DND-41 (cell line): ENCODE measurements at places on chromosomes 2 and 18.

GRCh38 chr2:104932243-104932642 is 78.3 kb downstream of the POU3F3 start:
- H3K4me3 ChIP-seq, result no peak overlapping the region
- H3K4me1 ChIP-seq, result no peaks in the 10 kb centered on the region
- no peak for DNase-seq
- no peak overlapping the region for H3K27ac ChIP-seq
- H3K27me3 ChIP-seq, result peaks cover 3% of the 10 kb centered on the region

GRCh38 chr2:10700078-10700803 is 10.5 kb upstream of the NOL10 start:
- H3K27me3 ChIP-seq, result no peaks in the 10 kb centered on the region
- H3K4me3 ChIP-seq, result no peak overlapping the region
- no peaks in the 10 kb centered on the region for H3K36me3 ChIP-seq
- no peak overlapping the region for H3K27ac ChIP-seq
- H3K4me1 ChIP-seq, result no peaks in the 10 kb centered on the region
- no peak for DNase-seq

GRCh38 chr2:23499439-23499838 is 114.5 kb downstream of the KLHL29 start:
- no peak overlapping the region for H3K27ac ChIP-seq
- H3K36me3 ChIP-seq, result no peaks in the 10 kb centered on the region
- peaks cover 19% of the 10 kb centered on the region for H3K4me1 ChIP-seq
- no peak for DNase-seq
- no peak overlapping the region for H3K4me3 ChIP-seq

DNA sequence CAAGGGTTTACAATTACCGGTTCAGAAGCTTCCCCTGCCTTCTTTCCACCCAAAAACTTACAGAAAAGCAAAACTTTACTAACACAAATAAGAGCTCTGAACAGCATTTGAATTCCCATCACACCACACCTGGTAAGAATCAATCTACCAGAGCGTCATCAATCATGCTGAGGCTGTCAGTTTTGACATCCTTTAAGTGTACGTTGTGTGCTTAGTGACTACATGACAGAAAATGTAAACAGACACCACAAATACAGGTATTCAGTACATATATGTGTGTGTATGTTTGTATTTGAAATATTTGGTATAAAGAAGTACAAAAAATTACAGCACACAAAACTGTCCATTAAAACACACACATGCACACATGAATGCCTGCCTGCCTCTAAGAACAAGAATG is 523.5 kb downstream of the TMEM182 start:
- no peak overlapping the region for H3K4me3 ChIP-seq
- H3K27me3 ChIP-seq, result no peaks in the 10 kb centered on the region

GRCh38 chr2:112055730-112056625 is 909 bp downstream of the TMEM87B start:
- peaks cover 6% of the 10 kb centered on the region; the same call in 1 of the 2 replicates for H3K36me3 ChIP-seq
- peaks cover 25% of the 10 kb centered on the region for H3K4me1 ChIP-seq
- H3K4me3 ChIP-seq, result peak overlapping the region; percentile 45
- peak overlapping the region; percentile 88 for H3K27ac ChIP-seq

DNA sequence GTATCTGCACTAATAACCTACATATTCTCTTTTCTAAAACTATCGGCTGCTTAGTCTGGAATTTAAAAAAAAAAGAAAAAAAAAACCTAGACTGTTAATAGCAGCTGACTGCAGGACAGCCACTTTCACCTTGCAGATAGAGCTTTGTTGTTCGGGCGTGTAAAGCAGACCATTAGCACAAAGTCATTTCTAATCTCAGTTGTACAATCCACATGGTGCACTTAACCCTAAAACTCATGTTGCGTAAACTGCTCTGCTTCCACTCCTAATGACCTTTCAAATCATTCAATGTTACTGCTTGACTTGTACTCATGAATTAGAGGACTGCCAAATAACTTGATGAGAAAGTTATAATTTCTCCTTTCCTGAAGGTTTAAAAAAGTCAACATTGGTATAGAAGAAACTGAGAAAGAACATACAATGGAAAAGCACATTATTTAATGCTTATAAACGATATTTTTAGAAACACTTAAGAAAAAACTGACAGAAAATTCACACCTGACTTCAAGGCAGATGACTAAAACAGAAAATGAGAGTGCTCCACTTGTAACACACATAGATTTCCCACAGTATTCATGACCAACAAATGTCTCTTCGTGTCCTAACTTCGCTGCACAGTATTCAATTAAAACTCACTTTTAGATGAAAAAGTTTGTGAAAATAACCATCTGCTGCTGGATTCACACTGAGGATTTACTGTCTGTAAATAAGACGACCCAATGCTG is 2.6 kb downstream of the CDH2 start:
- no peaks in the 10 kb centered on the region for H3K27me3 ChIP-seq
- peak overlapping the region; percentile 0; the same call in 1 of the 2 replicates for H3K4me3 ChIP-seq
- no peak overlapping the region for H3K27ac ChIP-seq
- H3K36me3 ChIP-seq, result no peaks in the 10 kb centered on the region
- peaks cover 28% of the 10 kb centered on the region for H3K4me1 ChIP-seq
- DNase-seq, result no peak

DNA sequence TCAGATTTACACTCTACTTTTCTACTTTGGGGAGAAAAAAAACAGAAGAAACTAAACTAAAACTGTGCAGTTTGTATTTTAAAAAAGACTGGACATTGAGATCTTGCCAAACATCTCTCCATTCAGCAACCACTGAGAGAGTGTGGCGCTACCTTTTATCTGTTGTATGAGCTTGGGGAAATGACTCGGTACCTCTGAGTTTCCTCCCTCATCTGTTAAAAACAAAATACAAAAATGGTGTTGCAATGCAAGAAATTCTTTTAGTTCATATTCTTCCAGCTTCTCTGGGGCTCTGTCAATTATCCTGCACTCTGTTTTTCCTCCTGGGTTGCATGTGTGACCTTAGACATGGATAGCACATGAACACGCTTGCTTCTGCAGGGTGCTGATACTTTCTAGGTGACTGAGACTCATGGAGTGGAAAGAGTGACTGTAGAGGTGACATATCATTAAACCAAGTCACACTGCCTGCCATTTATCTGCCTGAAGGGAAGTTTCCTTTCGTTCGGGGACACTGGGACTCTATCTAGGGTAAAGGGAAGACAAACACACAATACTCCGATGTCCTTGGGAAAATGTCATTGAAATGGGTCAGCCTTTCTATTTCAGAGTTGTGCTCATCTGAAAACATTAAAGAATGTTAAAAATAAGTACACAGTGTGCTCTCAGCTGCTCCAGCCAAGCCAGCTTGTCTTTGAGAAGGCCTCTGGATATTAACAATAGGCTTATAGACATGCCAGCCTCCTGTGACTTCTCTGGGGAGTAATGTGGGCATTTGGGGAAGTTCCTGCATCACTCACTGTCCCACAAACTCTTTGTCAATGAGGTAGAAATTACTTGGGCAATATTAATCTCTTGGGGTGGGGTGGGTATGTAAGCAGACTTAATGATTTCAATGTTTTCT is 91.4 kb downstream of the TRIB2 start:
- no peaks in the 10 kb centered on the region for H3K36me3 ChIP-seq
- H3K4me1 ChIP-seq, result no peaks in the 10 kb centered on the region
- no peak overlapping the region for H3K4me3 ChIP-seq
- DNase-seq, result no peak

DNA sequence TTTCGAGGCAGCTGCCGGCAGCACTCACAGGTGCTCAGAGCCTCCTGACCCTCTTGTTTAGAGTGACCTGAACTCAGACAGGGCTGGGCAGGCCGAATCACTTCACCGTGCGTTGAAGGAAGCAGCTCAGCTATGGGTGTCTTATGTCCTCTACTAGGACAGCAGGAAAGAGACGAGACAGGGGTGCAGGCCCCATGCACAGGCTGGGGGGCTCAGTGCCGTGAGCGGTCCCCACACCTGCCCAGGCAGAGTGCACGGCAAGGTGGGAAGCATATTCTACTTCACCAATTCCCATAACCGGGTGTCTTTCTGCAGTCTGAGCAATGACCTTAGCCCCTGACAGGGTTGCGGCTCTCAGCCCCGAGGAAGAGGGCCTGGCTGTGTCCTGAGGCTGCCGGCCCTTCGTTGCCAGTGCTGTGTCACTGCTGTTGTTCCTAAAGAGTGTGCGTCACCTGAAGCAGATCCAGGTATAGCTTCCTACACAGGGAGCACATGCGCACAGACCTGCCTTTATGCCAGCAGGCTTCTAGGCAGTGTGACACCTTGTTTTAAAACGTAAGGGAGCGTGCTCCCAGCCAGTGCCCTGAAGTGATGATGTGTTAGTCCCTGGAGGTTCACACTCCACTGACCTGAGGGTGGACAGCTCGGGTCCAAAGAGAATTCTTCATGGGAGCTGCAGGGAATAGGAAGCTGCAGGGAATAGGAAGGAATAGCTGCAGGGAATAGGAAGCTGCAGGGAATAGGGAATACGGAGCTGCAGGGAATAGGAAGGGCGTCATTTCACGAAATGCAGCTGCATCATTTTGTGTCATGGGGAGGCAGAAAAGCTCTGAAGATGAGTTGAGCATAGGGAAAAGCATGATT is 207.9 kb upstream of the SALL3 start:
- H3K36me3 ChIP-seq, result no peaks in the 10 kb centered on the region
- H3K4me1 ChIP-seq, result no peaks in the 10 kb centered on the region
- no peaks in the 10 kb centered on the region for H3K27me3 ChIP-seq
- H3K4me3 ChIP-seq, result no peak overlapping the region

DNA sequence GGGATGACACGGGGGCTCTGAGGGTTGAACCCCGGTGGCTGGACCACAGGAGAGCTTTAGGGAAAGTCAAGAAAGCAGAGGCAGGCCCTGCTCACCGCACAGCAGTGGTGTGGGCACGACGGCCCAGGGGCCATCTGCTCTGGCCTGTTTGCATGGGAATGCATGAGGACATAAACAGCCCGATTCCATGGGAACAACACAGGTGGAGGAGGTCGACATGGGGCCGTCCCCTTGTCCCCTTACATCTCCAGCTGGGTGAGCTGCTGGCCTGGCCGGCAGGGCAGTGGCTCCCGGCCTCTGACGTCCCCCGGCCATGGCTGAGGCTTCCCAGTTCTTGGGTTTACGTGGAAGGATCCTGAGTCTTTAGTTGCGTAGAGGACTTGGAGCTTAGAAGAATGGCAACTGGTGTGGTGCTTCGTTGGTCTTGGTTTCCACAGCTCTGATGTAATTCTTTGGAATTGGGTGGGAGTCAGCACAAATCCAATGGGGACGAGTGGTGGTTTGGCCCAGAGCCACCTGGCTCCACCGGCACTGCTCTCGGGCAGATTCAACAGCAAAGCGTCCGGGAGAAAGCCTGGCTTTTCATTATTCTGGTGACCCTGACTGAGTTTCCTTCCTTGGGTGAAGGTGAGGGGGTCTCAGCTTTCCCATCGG is 98.3 kb upstream of the HDAC4 start:
- no peak overlapping the region for H3K4me3 ChIP-seq
- no peak overlapping the region for H3K27ac ChIP-seq
- H3K4me1 ChIP-seq, result no peaks in the 10 kb centered on the region

GRCh38 chr2:174750923-174751441 is 13.3 kb downstream of the CHRNA1 start:
- H3K27ac ChIP-seq, result no peak overlapping the region
- no peak for DNase-seq
- no peaks in the 10 kb centered on the region for H3K36me3 ChIP-seq
- no peaks in the 10 kb centered on the region for H3K4me1 ChIP-seq

DNA sequence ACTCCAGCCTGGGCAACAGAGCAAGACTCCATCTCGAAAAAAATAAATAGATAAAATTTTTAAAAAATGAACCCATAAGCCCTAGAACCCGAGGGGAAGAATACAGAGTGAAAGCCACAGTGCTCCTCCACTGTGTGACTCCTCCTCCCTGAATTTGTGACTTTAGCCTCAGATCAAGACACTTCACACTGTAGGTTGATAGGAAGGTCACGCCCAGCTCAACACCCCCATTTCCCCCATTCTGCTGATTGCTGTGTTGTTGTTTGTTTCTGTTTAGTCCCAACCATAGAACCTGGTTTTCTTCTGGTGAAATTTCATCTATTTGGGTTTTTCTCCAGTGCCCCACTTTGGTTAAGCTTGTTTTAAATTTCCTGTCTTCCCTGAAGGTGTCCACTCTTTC is 102.2 kb downstream of the VIT start:
- DNase-seq, result no peak
- H3K36me3 ChIP-seq, result no peaks in the 10 kb centered on the region
- no peak overlapping the region for H3K4me3 ChIP-seq
- no peaks in the 10 kb centered on the region for H3K4me1 ChIP-seq
- no peak overlapping the region for H3K27ac ChIP-seq

GRCh38 chr2:26112201-26112600 is 60.7 kb upstream of the GAREM2 start:
- no peak overlapping the region for H3K27ac ChIP-seq
- DNase-seq, result no peak
- H3K36me3 ChIP-seq, result peaks cover 52% of the 10 kb centered on the region

- H3K4me3 ChIP-seq, result no peak overlapping the region
- H3K4me1 ChIP-seq, result no peaks in the 10 kb centered on the region
- no peaks in the 10 kb centered on the region for H3K36me3 ChIP-seq
- no peak overlapping the region for H3K27ac ChIP-seq
Observed at GRCh38 chr2:181178823-181179412, 198.5 kb downstream of the UBE2E3 start.

DNA sequence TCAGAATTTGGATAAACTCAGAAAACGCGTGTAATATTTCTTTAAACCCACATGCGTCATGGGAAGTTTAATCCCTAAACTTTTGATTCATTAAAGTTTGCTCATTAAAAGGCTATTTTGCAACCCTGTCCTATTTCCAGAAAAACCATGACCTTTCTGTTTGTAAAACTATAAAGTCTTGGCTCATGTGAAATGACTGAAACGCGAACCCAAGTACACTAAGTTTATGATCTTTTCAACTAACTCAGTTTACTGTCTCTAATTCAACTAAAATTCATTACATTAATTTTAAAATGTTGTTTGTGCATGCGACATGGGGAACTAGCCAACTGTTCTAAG is 3.9 kb upstream of the RPL31 start:
- no peak for DNase-seq
- no peaks in the 10 kb centered on the region for H3K27me3 ChIP-seq
- peaks cover 9% of the 10 kb centered on the region for H3K4me1 ChIP-seq
- no peak overlapping the region for H3K4me3 ChIP-seq

GRCh38 chr2:147910990-147911473 is 66.2 kb downstream of the ACVR2A start:
- peak; percentile 32 for DNase-seq
- no peaks in the 10 kb centered on the region for H3K27me3 ChIP-seq
- no peaks in the 10 kb centered on the region for H3K4me1 ChIP-seq

- H3K27ac ChIP-seq, result no peak overlapping the region
- no peaks in the 10 kb centered on the region for H3K27me3 ChIP-seq
- no peak for DNase-seq
- no peak overlapping the region for H3K4me3 ChIP-seq
- H3K36me3 ChIP-seq, result no peaks in the 10 kb centered on the region
- H3K4me1 ChIP-seq, result no peaks in the 10 kb centered on the region
Observed at GRCh38 chr2:23235292-23235691, 149.7 kb upstream of the KLHL29 start.
